Cerebellar cortex (tissue), 1 donor: ENCODE measurements at places on chromosomes 7 and 10.

GRCh38 chr7:68865351-68866199 lies 732.7 kb upstream of the AUTS2 start:
- peak; percentile 4 for DNase-seq

GRCh38 chr7:93843260-93843659 lies 47.3 kb downstream of the TFPI2 start:
- no peak for DNase-seq

DNA sequence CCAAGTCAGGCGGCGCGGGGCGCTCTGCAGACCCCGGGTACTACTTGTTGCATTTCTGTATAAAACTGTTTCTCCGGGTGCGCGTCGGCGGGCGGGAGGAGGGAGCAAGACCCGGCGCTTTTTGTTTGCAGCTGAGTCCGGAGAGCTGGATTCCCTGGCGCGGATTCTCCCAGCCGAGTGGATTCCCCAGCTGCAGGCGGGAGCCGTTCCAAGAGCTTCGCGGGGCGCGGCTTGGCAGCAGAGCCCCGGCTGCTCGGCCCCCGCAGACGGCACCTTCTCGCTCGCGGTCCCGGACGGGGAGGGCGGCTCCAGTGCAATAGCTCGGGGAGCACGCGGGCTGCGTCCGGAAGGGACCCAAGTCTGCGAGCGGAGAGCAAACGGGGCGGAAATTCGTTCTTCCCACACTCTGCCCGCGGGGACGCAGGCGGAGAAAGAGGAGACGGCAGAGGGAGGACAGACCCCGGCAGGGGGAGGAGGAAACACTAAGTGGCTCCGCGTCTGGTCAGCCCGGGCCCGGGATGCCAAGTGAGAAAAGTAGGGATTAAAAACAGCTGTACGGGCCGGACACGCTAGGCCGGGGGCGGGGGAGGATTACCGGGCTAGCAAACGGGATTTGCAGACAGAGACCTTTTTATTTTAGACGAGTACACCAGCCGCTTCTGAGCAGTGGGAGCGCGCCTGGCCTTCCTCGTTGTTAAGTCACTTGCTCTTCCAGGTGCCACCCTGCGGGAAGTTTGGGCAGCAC lies at the start of gene TRIL:
Gene TRIL (minus strand): TSS at position 96 of the 745 bp plus-strand sequence. CDS start 284 bp downstream, outside the sequence.
- no peak for DNase-seq

GRCh38 chr7:75920431-75921161 lies 5.6 kb downstream of the POR start:
- DNase-seq, result no peak

DNA sequence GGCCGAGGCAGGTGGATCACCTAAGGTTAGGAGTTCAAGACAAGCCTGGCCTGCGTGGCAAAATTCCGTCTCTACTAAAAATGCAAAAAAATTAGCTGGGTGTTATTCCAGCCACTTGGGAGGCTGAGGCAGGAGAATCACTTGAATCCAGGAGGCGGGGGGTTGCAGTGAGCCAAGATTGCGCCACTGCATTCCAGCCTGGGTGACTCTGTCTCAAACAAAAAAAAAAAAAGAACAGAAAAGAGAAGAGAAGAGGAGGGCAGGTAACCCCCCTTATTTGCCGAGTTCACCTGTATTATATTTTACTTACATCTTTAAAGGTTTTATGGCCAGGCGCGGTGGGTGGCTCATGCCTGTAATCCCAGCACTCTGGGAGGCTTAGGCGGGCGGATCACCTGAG lies 91.7 kb downstream of the RNF216 start:
- DNase-seq, result no peak

GRCh38 chr10:64626924-64627323 lies 1105.7 kb downstream of the REEP3 start:
- no peak for DNase-seq

DNA sequence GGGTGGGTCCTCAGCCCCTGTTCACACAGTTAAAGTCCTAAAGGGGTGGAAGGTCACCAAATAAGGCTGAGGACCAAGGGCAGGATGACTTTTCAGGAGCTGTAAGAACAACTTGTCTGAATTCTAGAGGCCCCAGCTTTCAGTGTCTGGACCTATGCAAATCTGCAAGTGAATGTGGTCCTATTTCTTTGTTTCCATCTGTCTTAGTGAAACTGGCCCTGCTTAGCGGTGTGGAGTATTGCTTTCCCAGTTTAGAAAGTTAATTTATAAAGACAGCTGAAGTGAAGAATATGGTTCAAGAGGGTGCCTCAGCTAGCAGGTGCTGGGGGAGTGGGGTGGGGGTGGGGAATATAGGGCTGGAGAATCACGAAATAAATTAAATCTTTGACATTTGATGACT lies 40.1 kb downstream of the HHEX start:
- no peak for DNase-seq

- DNase-seq, result peak; percentile 41
These were observed 120.9 kb upstream of the DIP2C start for GRCh38 chr10:810351-810846.
